ENCODE measurements at places on chromosomes 5 and 9.

GRCh38 chr9:133919253-133920115, 72.6 kb downstream of the VAV2 start:
- DNase-seq: no peak

GRCh38 chr9:128096616-128097536, 28.8 kb downstream of the SLC25A25 start:
- peak; percentile 86 for DNase-seq

GRCh38 chr5:8895599-8895998, 650.3 kb downstream of the SEMA5A start:
- DNase-seq: no peak

GRCh38 chr5:12615141-12615820, 711.0 kb upstream of the CTNND2 start:
- no peak for DNase-seq

DNA sequence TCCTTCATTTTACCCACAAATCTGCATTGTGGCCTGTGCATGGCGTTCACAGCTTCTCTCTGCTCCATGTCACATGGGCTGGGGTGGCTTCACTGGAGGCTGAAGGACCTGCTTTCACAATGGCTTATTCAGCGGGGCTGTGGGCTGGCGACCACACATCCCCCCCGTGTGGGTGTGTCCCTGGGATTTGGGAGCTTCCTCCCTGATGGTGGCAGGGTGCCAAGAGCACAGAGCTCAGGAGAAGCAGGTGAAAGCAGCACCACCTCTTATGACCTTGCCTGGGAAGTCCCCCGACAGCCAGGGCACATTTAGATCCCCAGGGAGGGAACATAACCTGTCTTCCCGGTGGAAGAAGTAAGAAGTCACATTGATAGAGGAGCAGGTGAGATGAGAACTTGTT, 5.0 kb upstream of the MED10 start:
- no peak for DNase-seq

DNA sequence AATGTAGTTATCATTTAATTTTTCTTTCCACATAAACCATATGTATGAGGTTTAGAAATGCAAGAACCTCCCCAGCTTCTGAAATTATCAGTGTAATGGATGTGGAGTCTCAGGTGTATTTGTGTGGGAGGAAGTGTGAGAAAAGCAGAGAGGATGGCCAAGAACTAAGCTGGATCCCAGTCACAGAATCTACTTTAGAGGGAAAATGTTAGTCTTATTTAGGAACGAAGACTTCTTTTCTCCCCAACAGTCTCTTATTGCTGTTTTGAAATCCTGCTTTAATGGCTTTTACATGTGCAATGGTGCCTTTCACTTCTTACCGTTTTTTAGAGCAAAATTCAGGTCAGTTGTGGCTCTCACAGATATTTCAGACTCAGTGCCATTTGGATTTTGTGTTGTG, 3.0 kb downstream of the EQTN start:
- no peak for DNase-seq

DNA sequence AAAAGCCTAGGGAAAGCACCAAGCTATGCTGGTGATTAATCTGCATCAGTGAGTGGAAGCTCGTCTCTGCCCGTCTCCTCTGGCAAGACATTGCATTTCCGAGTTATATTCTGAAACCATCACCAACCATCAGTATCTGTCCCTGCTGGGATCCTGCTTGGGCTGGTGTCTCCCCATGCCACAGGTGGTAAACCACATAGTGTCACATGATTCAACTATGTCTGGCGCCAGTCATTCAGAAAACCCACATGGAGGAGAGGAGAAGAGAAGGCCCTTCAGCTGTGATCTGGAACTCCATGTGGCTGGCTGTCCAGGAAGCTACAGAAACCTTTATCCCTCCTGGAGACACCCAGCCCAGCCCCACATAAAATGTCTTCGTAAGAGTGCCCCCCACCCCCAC, 4.8 kb downstream of the IL9 start:
- no peak for DNase-seq

DNA sequence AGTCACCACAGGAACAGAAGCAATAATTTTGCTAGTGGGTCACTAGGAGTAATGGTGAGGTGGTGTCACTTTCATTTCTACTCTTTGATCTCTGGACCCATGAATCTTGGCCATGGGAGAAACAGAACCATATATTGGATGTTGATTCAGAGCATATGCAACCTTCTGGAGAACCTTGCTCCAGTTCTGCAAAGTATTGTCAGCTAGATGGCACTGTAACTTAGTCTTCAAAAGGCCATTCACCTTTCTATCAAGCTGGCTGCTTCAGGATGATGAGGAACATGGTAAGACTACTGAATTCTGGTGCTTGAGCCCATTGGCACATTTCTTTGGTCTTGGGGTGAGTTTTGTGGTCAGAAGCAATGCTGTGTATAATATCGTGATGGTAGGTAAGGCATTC, 129.1 kb upstream of the FBN2 start:
- peak; percentile 57 for DNase-seq

DNA sequence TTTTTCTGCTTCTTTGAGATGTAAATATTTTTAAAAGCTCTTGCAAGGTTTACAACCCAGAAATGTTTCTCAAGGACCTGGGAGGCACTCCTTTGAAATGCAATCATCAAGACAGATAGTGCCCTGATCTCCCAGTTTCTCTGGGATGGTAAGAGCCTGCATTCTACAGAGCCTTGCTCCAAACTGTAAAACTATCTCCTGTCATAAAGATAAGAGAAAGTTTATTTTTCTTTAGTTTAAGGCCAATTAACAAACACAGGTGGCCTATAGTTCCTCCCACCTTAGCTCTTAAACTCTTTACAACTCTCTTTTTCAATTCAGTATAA, 1231.1 kb upstream of the NUDT12 start:
- DNase-seq: peak; percentile 61

All from mesendoderm (in vitro differentiated cells).